Peyer's patch (tissue), 4 donors: ENCODE measurements at places on chromosomes 1 and 21. TPM values are rescaled to one million over a fixed set of nuclear protein-coding genes. Genes with fewer than 3 reads are reported as not detected.

GRCh38 chr1:81585371-81585770 lies 215.4 kb upstream of the ADGRL2 start:
- no peak overlapping the region for H3K27ac ChIP-seq
- no peaks in the 10 kb centered on the region for H3K36me3 ChIP-seq
- no peak for DNase-seq
- no peaks in the 10 kb centered on the region for H3K27me3 ChIP-seq

The RAB29 gene
- total RNA-seq, result 8.3 TPM

DNA sequence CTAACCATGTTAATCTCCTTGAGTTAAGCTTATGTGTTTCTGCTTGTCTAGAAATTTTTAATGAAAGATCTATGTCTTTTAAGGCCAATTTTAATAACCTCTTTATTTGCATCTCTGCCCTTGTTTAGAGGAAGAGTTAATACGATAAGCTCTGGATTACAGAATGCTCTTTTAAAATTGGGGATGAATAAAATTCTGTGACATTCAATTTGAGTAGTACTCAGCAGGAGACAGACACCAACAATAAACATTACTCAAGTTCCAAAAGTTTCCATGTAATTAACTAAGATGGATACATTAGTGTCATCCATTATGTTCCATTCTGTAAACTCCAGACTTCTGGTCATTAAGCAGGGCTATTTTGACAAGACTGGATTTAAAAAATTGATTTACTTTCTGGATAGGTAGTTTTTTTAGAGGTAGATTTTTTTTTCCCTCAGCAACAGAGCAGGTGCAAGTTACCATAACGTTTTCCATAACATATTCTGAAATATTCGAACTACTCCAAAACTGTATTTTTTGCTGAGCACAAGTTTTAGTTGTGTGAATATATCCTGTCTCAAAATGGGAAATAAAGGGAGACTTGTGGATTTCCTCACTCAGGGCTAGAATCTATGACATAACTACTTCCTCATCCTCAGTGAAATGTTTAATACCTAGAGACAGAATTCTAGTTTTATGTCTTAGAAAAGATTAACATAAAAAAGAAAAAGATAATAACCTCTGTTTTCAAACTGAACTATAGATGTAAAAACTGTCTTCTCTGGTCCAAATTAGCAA lies 221.7 kb downstream of the NEGR1 start:
- H3K4me3 ChIP-seq, result no peak overlapping the region
- H3K36me3 ChIP-seq, result no peaks in the 10 kb centered on the region
- no peaks in the 10 kb centered on the region for H3K4me1 ChIP-seq
- H3K27me3 ChIP-seq, result no peaks in the 10 kb centered on the region
- DNase-seq, result no peak
- no peak overlapping the region for H3K27ac ChIP-seq

DNA sequence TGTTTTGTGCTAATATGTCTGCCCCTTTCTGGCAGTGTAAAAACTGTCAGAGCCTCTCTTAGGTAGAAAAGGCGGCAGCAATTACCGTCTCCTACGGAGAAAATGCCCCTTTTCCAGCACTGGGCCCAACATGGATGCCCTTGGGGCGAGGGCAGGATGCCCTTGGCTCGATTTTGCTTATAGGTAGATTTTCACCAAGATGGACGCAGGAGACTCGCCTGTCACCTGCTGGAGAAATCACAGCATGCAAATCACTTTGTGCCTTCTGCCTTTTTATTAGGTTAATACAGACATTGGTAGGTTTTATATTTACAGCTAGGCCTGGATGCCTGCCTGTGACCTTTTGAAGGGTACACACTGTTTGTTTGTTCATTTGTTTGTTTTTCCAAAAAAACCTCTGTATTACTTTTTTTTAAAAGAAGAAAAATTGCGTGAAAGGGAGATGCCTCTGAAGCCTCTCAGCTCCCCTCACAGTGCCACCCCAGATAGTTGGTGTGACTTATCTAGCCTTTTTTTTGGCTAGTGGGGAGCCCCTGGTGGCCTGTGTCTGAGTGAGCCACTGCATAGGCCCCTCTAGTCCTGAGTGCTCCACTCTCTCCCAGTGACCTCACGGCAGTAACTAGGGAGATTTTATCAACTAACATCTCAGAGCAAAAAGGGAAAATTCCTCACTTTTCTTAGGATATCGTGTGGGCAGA lies 2.5 kb downstream of the ATP1B1 start:
- no peaks in the 10 kb centered on the region for H3K4me1 ChIP-seq
- no peaks in the 10 kb centered on the region for H3K27me3 ChIP-seq
- no peaks in the 10 kb centered on the region for H3K36me3 ChIP-seq
- H3K27ac ChIP-seq, result peak overlapping the region; percentile 91

The GJA5 gene
- 4.1 TPM for total RNA-seq

The RPF1 gene
- total RNA-seq, result 15.9 TPM

The PTGFR gene
- total RNA-seq, result 0.18 TPM

DNA sequence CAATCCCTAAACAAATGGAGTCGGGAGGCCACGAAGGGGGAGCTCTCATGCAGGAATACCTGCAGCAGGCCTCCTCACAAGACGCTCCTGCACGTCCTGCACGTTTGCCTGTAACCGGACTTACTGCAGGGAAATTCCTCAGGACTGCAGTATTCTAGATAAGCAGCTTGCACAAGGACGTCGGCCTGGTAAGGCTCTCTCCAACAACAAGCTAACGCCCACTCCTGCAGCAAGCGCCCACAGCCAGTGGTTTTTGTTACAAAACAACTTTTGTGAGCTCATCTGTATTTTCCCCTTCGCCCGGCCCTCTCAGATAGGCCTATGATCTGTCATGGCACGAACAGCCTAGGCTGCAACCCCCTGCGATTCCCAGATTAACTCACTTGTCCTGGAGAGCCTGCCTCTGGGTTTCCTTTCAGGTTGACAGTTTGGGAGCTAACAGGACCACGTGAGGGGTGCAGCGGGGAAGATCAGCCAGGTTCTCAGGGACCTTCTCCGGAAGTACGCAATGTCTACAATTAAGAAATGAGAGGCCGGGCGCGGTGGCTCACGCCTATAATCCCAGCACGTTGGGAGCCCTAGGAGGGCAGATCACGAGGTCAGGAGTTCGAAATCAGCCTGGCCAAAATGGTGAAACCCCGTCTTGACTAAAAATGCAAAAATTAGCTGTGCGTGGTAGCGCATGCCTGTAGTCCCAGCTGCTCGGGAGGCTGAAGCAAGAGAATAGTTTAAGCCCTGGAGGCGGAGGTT lies 921 bp upstream of the MIB2 start:
- H3K4me3 ChIP-seq, result peak overlapping the region; percentile 100
- peak overlapping the region; percentile 100 for H3K27ac ChIP-seq
- H3K36me3 ChIP-seq, result no peaks in the 10 kb centered on the region
- peak; percentile 69 for DNase-seq
- no peaks in the 10 kb centered on the region for H3K27me3 ChIP-seq
- peaks cover 29% of the 10 kb centered on the region for H3K4me1 ChIP-seq

DNA sequence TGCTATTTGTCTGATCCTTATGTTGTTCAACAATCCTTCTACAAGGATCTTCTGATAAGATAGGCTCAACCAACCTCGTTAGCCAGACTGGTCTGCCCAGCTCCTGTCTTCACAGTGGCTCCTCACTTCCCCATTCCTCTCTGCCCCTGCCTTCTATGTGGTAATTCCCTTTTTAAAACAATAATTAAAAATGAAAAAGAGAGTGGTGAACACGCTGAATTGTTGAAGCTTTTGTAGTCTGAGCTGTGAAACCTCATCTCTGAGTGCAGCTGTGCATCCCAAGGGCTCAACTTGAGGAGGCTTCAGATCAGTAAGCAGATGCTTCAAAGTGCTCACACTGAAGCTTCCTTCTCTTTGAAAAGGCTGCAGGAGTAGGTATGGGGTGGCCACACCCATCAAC lies 70.7 kb upstream of the JUN start:
- H3K36me3 ChIP-seq, result no peaks in the 10 kb centered on the region
- DNase-seq, result no peak
- no peak overlapping the region for H3K27ac ChIP-seq
- no peak overlapping the region for H3K4me3 ChIP-seq
- H3K4me1 ChIP-seq, result no peaks in the 10 kb centered on the region
